ENCODE measurements at places on chromosomes 5 and 9.

GRCh38 chr5:179294891-179295777 lies 50.1 kb downstream of the ADAMTS2 start:
- DNase-seq = no peak

- DNase-seq = no peak
These were observed 681 bp upstream of the LHFPL2 start for GRCh38 chr5:78649211-78649695.

- DNase-seq = no peak
These were observed 590.7 kb downstream of the RAB3C start for GRCh38 chr5:59173578-59173977.

DNA sequence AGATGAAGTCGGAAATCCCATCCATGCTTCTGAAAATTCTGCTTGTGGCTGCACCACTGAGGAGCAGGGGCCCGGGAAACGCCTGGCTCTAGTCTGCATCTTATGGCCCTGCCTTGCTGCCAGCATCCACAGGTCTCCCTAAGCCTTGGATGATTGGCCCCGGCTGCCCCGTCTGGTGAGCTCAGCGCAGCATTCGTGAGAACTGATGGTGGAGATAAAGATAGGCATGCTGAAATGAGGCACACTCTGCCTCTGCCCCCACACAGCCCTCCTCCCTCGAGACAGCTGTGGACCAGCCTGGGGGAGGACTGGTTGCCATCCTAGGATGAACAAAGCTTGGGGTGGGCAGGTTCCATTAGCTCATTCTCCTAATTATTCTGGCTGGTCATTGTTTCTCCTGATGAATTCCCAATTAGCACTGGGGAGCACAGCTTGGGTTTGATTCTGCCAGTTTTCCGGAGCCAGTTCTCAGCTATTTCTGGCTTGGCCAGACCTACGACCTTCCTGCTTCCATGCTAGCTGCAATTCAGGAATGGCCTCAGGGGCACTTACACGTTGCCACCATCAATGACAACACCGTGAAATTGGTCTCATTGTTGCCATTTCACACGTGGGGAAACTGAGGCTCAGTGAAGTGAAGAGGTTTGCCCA lies 62.8 kb upstream of the CPEB4 start:
- DNase-seq = no peak

DNA sequence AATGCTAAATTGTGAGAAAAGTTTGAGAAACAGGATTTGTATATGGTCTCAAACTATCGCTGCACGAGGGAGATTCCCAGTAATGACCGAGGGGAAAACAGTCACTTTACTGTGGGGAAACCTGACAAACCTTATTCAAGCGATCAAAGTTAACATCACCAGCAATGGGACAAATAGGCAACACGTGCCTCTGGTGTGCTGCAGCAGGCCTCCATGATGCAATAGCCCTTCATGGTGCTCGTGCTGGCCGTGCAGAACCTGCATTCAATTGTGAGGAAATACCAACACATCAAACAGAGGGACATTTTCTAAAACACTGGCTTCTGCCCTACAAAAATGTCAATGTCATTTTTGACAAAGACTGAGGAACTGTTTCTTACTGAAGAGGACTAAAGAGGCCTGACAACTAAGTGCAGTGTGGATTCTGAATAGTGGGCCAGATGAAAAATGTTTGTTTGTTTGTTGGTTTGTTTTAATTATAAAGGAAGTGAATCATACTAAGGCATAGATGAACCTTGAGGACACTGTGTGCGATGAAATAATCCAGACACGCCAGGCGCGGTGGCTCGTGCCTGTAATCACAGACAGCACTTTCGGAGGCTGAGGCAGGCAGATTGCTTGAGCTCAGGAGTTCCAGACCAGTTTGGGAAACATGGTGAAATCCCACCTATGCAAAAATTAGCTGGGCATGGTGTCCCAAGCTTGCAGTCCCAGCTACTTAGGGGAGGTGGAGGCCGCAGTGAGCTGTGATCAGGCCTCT lies 17.6 kb upstream of the MARCHF6 start:
- no peak for DNase-seq

GRCh38 chr5:121031491-121031890 lies 567.4 kb downstream of the PRR16 start:
- no peak for DNase-seq

GRCh38 chr5:53276825-53277224 lies 167.3 kb upstream of the MOCS2 start:
- DNase-seq = no peak

DNA sequence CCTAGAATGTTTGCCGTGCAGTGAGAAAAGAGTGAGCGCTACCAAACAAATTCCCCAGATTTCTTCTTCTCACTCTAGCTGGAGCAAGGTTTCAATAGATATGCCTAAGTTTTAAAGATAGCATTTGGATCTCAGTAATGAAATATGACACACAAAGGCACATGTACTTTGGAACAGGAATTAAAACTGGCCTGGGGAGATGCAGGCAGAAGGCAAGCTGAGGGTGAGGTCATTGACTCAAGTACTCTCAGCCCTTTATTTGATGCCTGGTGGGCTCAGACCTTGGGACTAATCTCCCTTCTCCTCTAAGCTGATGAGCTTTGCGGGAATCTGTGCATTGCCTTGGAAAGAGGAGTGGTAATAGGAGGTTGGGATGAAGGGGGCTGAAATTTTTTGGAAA lies 323.3 kb upstream of the SLC30A5 start:
- no peak for DNase-seq

DNA sequence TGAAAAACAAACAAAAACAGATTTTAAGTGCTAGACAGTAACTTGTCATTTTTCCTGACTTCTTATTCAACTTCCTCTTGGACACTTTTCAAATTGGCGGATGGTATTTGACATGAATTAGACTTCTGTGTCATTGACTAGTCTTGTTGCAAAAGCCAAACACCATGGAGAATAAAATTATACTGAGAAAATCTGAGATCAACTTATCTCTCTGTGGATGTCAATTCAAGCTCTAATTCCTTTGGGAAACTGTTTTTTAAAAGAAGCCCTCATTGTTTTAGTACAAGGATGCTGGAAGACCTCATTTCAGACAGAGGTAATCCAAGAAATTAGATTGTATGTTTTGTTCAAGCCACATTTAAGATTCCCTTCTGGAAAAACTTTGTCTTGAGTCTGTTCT lies 831.0 kb downstream of the SEMA5A start:
- DNase-seq = no peak

DNA sequence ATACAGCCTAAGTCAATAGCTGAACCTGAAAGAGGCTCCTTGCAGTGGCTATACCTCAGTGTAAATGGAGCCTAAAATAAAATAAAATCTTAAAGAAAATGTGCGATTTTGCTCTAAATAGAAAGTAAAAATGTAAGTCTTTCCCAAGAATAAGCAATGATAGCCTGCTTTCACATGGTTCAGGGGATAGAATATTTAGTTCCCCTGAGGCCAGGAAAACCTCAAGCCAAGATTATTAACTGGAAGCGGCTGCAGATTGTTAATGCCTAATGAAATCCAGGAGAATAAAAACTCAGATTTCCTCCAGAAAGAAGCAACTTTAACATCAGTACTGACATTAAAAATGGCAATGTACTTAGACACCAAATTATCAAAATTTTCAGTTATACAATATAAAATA lies 463.7 kb downstream of the CYLC2 start:
- DNase-seq = no peak

DNA sequence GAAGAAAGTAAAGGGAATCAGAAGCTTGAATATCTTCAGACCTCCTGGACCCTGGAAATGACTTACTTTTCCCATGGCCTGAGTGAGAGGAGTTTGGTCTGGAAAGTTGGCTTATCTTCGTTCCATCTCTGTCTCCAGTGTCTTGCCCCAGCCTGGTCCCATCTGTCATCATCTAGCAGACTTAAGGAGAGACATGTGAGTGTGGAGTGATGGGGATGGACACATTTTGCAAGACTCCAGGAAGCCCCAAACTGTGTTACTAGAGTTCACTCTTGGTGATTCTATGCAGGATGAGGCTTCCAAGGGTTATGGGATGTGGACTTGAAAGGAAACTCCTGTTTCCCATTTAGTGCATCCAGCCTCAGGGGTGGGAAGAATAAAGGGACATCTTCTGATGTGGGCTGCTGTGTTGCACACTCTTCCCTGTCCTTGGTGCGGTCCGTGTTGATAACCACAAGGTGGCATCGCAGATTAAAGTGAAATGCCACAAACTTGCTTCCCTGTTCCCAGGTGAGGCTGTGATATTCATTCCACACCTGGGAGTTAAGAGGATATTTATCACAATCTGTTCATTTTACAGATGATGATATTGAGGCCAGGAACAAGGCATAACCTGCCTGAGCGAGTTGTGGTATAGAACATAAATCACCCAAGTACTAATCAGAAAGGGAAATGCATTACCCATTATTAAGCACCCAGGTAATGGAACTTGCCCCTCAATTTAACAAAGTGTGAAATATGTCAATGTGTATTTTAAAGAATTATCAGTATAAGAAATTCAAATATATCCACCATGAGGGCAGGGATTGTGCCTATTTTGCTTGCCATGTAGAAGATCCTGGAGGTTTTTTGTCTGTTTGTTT lies 269.9 kb upstream of the PAPPA start:
- DNase-seq = no peak

DNA sequence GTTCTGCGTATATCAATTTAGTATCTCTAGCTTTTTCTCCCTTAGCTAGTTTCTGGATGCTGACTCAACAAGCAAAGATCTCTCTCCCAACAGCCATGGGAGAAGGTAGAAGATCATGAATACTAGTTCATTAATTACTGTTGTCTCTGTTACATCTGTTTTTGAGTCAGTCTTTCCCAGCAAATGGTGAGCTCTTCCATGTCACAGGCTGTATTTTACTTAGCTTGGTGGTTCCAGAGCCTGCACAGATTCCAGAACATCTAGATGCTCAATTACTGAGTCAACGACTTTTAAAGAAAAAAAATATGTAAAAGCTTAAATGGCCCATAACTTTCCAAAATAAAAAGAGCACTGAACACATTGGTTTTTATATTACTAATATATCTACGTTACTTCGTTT lies 307.2 kb downstream of the NSG2 start:
- DNase-seq = no peak

DNA sequence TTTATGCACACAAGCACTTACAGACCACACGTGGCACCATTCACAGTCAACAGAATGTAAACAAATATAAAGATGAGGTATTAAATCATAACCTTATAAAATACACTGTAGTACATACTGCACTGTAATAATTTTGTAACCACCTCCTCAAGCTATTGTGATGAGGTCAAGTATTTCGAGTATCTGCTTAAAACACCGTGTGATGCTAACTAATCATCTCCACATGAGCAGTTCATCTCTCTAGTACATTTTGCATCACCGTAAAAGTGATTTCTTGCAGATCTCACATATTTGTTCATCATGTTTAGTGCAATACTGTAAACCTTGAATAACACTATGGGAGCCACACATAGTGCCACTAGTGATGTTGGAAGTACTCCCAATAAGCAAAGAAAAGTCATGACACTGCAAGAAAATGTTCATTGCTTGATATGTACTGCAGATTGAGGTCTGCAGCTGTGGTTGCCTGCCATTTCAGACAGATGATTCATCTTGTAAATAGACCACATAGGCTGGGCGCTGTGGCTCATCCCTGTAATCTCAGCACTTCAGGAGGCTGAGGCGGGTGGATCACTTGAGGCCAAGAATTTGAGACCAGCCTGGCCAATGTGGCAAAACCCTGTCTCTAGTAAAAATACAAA lies 44.3 kb downstream of the FOXB2 start:
- no peak for DNase-seq

GRCh38 chr5:168796000-168796399 lies 216.8 kb upstream of the PANK3 start:
- DNase-seq = no peak

GRCh38 chr9:127898433-127899127 lies 823 bp downstream of the ST6GALNAC6 start:
- no peak for DNase-seq

DNA sequence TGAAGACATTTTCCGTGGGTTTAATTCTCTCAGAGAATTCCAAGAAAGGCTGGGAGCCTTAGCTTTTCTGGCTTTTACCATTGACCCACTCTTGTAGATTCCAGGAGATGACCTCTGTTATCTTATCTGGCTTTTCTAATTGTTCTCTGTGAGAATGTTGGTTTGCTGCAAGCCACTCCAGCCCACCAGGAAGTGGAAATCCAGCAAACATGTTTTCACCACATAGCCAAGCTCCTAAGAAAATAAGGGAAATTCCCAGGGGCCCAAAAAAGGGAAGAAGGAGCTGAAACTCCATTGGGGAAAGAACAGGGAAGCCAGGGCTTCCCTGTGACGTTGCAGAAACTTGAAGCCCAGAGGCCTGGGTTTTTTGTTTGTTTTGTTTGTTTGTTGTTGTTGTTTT lies 19.7 kb downstream of the GPR107 start:
- DNase-seq = no peak

DNA sequence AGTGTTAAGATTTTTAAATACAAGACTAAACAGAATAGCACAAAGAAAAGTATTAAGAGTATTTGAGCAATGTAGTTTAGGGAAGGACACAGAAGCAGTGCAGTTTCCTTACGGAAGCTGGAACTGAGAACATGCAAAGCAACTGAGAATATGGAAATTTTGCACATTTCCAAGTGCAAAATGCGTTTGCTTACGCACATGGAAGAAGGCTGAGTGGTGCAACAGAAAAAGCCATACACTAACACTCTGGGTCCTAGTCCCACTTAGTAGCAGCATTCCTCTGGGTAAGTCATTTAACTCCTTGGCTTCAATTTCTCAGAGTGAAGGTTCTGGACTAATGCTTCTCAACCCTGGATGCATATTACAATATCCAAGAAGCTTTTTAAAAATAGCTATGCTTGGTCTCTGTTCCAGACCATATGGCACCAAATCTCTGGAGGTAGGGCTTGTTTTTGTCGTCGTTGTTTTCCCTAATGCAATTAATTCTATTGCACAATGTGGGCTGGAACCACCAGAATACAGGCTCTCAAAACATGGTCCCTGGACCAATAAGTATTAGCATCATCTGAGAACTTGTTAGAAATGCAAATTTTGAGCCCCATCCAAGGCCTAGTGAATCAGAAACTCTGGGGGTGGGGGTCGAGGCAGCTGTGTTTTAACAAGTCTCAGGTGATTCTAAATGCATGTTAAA lies 65.2 kb upstream of the DEPDC1B start:
- DNase-seq = no peak

- no peak for DNase-seq
These were observed 68.1 kb downstream of the ARHGEF28 start for GRCh38 chr5:73694089-73694488.

GRCh38 chr9:112884721-112885120 lies 6.0 kb downstream of the SLC46A2 start:
- no peak for DNase-seq

- DNase-seq = no peak
These were observed 3.6 kb downstream of the F12 start for GRCh38 chr5:177405805-177406204.

GRCh38 chr9:34551751-34552605 lies 29.2 kb upstream of the ENHO start:
- no peak for DNase-seq

DNA sequence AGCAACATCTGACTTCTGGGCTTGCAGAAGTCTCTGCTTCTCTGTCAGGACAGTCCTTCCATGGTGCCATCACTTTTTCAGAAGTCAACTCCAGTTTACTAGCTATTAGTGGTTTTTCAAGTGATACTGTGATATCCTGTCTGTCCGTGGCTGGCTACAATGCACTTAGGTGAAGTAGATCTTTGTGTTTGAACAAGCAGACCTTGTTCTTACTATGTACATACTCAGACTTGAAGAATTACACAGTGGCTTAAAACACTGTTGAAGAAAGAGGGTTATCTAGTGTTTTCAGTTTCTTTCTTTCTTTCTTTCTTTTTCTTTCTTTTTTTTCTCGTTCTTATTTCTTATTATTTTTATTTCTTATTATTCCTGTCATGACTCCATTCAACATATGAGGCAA lies 228.7 kb downstream of the NTRK2 start:
- DNase-seq = no peak

Measured in NCI-H187 treated with DMSO at 0.1 percent for 48 hours (cell line).